Activated T-helper 1 cell treated with anti-CD3 and anti-CD28 coated beads, Interleukin-2, amount 50 U/mL, for 16 hours (primary cell): ENCODE measurements at places on chromosomes 3 and 15.

- no peak for DNase-seq
Observed at GRCh38 chr3:20236603-20237002, 50.6 kb upstream of the SGO1 start.

DNA sequence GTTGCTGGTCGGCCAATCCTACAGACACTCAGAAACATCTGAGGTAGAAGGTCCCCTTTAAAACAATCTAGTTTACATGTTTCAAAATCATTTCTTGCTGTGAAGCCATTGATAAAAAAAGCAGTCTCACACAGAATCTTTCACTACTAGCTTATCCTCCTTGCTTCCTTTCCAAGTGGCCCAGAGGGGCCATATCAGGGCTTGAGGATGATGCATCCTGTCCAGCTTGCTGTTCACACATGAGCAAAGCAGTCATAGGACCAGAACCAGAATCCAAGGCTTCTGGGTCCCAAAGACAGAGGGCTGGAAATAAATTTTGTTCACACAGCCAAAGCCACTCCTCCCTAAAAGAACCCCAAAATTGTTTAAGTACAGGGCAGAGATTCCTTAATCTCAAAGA, 9.2 kb upstream of the LYZL4 start:
- DNase-seq, result no peak

DNA sequence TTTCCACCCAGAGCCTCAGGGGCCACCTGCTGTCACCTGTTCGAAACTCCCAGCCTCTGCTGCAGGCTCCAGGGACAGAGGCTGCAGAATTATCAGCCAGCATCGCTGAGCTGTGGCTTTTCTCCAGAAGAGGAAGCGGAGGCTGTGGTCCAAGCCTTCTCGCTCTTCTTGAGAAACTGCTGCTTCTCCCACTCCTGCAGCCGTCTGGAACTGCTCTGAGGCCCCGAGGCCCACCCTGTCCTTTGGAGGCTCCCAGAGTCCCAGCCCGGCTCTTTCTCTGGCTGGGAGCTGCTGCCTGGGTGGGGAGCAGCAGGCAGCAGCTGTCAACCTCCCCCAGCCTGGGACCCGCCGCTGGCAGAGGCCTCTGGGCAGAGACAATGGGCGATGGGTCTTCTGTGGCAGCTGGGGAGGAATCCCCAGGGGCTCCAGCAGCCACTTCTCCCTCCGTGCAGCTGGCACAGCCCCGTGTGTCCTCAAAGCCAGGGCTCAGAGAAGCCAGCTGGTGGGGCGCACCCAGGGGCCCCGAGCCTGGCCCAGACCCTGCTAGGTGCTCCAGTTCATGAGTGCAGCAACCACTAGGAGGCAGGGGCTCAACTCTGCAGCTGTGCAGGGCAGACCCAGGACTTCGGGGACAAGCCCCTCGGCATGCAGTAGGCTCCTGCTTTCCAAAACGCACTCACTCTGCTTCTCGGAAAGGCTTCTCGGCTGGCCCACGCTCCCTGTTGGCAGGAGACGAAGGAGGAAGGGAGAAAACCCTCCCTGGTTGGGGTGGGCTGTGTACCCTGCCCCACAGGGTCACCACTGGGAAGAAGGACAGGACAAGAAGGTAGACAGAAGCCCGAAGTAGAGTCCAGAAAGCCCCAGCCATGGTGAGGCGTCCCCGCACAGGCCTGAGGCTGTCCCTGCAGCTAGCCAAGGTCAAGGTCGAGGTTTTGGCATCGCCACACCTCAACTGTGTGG, 49.9 kb upstream of the FURIN start:
- DNase-seq, result no peak

- DNase-seq, result no peak
Observed at GRCh38 chr3:28109829-28110228, 131.6 kb upstream of the CMC1 start.

- DNase-seq, result no peak
Observed at GRCh38 chr15:39323706-39324105, 257.2 kb upstream of the THBS1 start.

- DNase-seq, result no peak
Observed at GRCh38 chr3:177547711-177548350, 350.5 kb upstream of the TBL1XR1 start.

- DNase-seq, result no peak
Observed at GRCh38 chr3:46477756-46478155, 13.1 kb upstream of the LTF start.

DNA sequence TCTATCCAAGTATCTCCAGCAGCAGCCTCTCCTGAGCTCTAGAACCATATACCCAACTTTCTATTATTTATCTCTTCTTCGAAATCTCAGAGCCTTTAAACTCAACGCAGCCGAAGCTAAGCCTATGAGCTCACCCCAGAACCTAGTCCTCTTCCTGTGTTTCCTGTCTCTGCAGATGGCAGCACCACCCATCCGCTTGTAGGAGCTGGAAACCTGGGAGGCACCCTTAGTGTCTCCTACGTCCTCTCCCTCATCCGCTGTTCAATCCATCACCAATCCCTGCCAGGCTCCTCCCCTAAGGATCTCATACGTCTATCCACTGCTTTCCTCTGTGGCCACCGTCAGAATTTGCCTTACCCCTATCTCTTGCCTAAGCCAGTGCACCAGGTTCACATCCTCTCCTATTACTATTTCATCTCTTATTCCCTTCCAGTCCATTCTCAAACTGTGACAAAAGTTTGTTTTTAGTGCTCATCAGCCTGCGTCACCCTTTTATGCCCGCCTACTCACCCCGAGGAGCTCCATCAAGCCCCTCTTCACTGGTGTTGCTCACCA, 9.6 kb downstream of the VGLL4 start:
- no peak for DNase-seq

- DNase-seq, result no peak
Observed at GRCh38 chr3:60313951-60314461, 937.2 kb downstream of the FHIT start.

- no peak for DNase-seq
Observed at GRCh38 chr3:46095307-46095706, 68.0 kb upstream of the XCR1 start.

GRCh38 chr3:35296533-35296932, 342.8 kb upstream of the ARPP21 start:
- DNase-seq, result no peak

- peak; percentile 6 for DNase-seq
Observed at GRCh38 chr15:64246364-64247189, 83.8 kb upstream of the PPIB start.

GRCh38 chr3:176994891-176995781, 202.1 kb downstream of the TBL1XR1 start:
- no peak for DNase-seq

- DNase-seq, result no peak
Observed at GRCh38 chr15:69855258-69856000, 242.3 kb downstream of the TLE3 start.

DNA sequence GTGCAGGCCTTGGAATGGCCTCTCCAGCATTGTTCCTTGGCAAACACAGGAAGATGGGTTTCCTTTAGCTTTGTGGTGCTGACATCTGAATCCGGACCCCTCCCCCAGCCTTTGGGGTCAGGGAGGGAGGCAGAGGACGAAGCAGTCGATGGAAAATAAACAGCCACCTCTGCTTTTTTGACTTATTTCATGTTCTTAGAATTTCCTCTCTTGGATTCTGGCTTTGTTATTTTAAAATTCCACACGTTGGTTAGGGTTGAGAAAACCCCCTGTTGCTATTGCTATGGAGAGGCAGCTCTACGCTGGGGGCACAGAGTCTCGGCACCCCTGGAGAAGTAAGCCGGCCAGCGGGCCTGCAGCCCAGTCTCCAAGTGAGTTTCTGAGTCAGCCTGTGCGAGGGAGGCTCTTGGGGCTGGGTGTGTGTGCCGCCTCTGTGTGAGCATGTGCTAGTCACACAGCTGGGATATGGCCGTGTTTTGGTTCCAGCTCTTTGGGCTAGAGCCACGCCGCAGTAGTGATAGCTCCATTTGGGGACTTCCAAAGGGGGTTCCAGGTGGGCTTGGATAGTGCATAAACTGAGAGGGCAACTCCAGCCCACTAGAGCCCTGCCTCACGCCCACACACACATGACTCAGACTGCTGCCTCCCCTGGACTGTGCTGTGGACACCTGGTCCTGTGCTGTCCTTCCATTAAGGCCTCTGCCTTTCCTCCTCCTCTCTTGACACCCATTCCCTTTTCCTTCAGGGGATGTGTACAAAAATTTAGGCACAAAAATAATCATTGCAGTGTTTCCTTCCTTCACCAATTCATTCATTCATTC, 58.8 kb downstream of the AMOTL2 start:
- no peak for DNase-seq

- no peak for DNase-seq
Observed at GRCh38 chr3:46087871-46088270, 60.6 kb upstream of the XCR1 start.

- no peak for DNase-seq
Observed at GRCh38 chr3:64368257-64369020, 143.2 kb upstream of the PRICKLE2 start.

GRCh38 chr3:17639765-17640164, 102.7 kb downstream of the TBC1D5 start:
- DNase-seq, result no peak
